Calu3 (cell line): ENCODE measurements at places on chromosomes 11 and 22. TPM values are rescaled to one million over a fixed set of nuclear protein-coding genes. Genes with fewer than 3 reads are reported as not detected.

DNA sequence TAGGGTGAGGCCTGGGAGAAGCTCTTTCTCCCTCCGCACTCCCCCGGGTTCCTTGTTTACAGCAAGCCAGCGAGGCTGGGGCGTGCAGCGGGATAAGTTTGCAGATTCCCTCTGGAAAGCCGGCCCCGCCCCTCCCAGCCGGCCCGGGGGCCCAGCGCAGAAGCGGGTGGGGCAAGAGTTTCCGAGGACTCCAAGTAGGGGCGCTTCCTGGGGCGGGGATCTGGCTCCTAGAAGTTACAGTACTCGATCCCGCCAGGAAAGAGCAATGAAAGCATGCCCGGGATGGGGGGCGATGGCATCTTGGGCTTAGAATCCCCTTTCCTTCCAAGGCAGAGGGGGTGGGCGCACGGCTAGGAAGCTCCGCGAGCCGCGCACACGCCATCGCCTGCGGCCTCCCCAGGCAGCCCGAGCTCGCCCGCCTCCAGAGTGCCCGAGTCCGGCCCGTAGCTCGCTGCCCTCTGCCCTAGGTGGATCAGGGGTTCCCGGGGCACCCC, 385 bp downstream of the TST start:
- peak; percentile 56 for DNase-seq

DNA sequence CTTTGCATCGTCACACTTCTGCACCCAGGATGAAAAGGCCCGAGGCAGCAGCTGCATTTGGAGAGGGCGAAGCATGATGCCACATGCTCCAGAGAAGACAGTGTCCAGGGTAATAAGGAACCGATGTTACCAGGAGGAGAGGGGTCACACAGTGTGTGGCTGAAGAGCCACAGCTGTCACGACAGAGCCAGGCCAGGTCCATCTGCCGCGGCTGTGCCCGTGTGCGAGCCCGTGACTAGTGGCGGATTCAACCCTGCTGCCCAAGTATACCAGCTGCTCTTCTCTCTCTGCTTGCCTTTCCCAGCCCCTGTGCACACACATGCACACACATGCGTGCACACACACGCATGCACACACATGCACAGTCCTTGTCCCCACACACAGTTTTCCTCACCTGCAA, 1432.5 kb downstream of the BRD1 start:
- DNase-seq: no peak

The PATE4 gene
- not detected in 2 replicates for total RNA-seq

The DCDC1 gene
- total RNA-seq: 0.68 TPM in 1 of 2 replicates, not detected in the other
